ENCODE measurements at places on chromosomes 11 and 22. TPM values are rescaled to one million over a fixed set of nuclear protein-coding genes. Genes with fewer than 3 reads are reported as not detected.

POU2AF3 gene
- total RNA-seq: not detected

OR8B8 gene
- not detected for total RNA-seq

TMEM138 gene
- total RNA-seq: 12.8 TPM

PDE2A gene
- total RNA-seq: 351 TPM

CELSR1 gene
- total RNA-seq: 45.6 TPM

KCNJ11 gene
- 0.65 TPM for total RNA-seq

PGR gene
- total RNA-seq: not detected

TRIM68 gene
- 11.8 TPM for total RNA-seq

Measured in dermis blood vessel endothelial cell (primary cell).